ENCODE measurements at places on chromosomes 11 and 22.
A peak's percentile ranks its signal among the peaks of the same experiment; 100 is the strongest.

GRCh38 chr11:11979488-11980117 is 28.8 kb downstream of the DKK3 start:
- no peak for DNase-seq

- DNase-seq, result peak; percentile 31
These were observed 55.8 kb upstream of the RRAS2 start for GRCh38 chr11:14414470-14415461.

GRCh38 chr11:118503216-118503615 is 24.1 kb upstream of the TTC36 start:
- DNase-seq, result no peak

DNA sequence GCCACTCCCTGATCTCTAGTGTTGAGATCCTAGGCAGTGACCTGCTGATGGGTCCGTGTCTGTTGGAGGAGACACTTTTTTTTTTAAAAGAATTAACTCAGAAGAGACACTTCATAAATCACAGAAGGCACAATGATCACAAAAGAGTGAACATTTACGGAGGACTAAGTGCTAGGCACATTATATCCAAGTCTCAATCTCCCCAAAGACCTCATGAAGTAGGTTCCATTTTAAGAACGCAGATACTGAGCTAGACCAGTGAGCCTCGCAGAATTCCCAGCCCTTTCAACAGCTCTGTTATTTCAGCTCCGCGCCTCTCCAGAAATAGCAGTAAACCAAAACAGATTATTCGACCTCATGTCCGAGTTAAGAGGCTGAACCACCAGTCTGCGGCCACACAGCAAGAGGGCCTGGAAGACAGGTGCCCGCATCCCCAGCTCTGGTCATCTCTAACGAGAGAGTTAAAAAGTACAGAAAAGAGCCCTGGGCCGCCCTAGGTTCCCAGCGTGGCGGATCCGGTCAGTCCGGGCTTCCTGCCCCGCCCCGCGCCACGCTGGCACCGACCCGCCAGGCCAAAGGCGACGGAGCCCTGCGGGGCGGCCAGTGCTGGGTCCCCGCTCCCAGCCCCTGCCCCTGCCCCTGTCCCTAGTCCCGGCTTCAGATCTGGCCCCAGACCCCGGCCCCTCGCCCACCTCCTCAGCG is 612 bp downstream of the XBP1 start:
- DNase-seq, result peak; percentile 39

GRCh38 chr11:30478923-30479322 is 107.2 kb downstream of the MPPED2 start:
- DNase-seq, result no peak

DNA sequence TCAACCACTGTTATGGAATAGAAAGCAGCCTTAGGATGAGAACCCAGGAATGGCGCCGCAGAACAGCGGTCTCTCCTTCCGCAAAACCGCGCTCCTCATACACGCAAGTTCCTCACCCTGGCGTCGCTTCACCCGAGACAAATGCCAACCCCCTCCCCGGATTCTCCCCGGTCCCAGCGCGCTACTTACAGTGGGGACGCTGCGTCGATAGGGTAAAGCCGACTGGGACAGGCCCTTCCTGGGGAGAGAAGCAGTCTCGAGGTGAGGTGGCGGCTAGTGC is 287 bp downstream of the RPS13 start:
- no peak for DNase-seq

Measured in hematopoietic multipotent progenitor cell treated with erythropoietin and hydrocortisone succinate and interleukin-3 and kit ligand, for 8 days (in vitro differentiated cells).